ENCODE measurements at places on chromosomes 12 and 14.

DNA sequence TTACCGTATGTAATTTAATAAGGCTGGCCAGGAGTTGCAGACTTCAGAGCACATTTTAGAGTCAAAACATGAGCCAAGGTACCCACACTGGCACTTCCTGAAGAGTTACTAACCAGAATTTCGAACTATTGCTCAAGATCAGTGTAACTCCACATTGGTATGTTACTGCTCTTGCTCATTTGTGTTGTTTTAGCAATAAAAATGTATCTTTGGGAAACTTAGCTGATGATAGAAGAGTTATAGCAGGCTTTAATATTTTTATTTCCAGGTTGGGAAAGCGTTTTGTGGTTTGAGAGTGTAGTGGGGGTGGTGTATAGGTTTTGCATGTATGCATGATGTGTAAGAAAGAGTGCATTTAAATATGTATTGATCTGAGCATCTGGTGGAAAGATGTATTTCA is 96.6 kb downstream of the SCN8A start:
- DNase-seq = no peak

GRCh38 chr14:93892923-93893558 is 34.1 kb upstream of the FAM181A start:
- peak; percentile 58 for DNase-seq

- no peak for DNase-seq
Observed at GRCh38 chr14:24542346-24542936, 33.6 kb downstream of the CTSG start.

GRCh38 chr12:42094277-42094676 is 50.4 kb downstream of the GXYLT1 start:
- DNase-seq = no peak

DNA sequence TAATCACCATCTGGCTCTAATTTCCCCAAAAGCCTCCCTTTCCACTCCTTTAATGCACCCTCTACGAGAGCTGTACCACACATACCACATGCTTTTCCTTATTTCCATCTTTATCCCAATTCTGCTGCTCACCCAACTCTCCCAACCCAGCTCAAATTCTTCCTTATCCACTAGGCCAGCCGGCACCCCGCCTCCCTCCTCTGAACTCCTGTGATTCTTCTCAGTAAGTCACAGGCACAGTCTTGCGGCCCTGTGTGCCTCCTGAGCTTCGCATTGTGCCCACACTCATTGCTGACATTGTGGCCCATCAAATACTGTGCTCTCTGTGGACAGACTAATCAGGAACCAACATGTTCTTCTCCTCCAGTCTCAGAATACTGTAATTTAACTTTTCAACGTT is 45.4 kb downstream of the APPL2 start:
- DNase-seq = no peak

GRCh38 chr14:32623300-32624093 is 294.4 kb downstream of the AKAP6 start:
- DNase-seq = no peak

GRCh38 chr14:99317231-99318090 is 45.5 kb upstream of the BCL11B start:
- DNase-seq = no peak

DNA sequence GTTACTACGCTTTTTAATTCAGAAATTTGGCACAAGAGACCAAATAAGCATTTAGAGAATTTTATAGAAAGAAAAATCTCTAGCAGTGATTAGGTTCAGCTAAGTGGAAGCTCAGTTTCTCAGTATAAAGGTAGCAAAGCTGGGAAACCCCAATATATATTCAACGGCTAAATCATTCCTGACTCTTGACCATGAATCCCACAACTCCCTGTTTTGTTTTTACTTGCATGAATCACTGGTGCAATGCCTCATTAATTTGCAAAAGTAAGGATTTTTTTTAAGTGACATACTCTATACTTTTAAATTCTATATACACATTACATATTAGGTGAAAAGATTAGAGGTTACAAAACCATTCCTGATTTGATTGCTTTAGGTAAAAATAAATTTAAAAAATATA is 74.3 kb upstream of the PLEKHG7 start:
- no peak for DNase-seq

DNA sequence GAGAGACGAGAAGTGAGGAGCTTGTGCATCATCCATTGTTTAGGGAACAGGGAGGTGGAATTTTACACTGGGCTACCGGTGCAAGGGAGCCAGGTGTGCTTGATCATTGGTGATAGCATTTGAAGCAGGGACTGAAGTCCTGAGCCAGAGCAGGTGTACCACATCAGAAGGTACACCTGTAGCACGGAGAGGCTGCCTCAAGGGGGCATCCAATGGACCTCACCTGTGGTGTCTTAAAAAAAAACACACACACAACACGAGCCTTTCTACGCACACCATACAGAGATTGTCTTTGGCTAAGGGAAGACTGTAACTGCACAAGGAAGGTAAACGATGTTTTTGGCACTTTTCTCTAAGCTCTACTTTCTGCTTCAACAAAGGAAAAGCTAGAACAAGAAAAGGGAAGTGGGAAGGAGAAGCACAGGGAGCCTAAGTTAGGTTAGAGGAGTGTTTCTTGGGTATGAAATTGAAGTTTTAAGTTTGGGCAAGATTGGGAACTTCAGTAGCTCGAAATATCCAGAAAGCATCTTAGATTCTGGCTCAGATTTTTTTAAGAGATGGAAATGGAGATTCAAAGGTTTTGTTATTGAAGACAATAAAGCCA is 334.3 kb upstream of the FBXO33 start:
- DNase-seq = no peak

GRCh38 chr12:115240251-115240650 is 556.3 kb upstream of the TBX3 start:
- DNase-seq = no peak

DNA sequence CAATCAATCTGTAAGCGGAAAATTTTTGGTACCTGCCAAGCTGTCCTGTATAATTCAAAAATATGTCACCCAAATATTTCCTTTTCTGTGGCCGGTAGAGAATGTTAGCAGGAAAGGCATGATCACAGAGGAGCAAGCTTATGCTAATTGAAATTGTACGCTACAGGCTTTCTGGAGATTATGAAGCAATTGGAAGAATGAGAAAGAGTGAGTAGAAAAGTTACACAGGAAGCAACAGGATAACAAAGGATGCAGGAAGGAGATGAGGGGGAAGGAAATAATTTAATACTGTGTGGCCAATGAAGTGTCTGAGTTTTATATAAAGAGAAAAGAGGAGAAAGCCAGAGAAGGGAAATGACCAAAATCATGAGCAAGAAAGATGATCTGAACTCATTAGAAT is 627.2 kb upstream of the STXBP6 start:
- DNase-seq = no peak

GRCh38 chr12:28974166-28974565 is 174.9 kb upstream of the FAR2 start:
- no peak for DNase-seq

DNA sequence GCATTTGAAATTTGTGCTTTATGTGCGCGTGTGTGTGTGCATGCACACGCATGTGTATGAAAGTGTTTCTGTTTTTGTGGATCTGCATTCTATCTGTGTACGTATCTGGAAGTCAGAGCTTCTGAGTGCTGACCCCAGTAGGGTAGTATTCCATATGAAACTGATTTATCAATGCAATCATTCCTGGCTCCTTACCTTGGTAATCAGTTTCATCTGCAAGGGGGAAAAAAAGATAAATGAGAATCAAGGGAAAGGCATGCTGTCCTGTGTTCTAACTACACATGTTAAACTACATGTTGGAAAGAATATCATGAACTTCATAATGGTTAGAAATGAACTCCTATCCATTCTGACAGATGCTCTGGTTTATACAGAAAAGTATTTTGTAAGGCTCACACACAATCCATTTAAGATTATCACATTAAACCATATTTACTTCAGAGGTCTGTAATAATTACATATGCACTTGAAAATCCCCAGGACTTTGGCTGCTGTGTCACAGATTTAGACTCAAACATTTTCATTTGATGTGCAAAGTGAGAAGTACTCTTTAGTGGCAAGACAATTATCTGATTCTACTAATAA is 276.1 kb upstream of the LMO3 start:
- no peak for DNase-seq

DNA sequence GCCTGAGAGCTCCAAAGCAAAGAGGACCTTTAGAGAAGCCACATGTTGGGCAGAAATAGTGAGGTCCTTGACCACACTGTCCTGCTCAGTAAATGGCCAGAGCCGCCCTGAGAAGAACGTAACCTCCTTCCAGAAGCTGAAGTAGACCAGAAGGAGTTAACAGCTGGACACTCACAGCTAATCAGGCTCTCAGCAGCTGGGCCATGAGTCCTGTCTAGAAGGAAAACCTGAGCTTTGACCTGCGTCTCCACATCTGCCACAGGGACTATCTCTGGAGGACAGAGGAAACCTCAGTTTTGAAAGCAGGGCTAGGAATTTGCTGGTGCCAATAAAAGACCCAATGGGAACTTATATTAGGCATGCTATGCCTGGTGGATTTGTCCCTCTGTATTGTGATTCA is 12.3 kb upstream of the DHRS4 start:
- DNase-seq = no peak

DNA sequence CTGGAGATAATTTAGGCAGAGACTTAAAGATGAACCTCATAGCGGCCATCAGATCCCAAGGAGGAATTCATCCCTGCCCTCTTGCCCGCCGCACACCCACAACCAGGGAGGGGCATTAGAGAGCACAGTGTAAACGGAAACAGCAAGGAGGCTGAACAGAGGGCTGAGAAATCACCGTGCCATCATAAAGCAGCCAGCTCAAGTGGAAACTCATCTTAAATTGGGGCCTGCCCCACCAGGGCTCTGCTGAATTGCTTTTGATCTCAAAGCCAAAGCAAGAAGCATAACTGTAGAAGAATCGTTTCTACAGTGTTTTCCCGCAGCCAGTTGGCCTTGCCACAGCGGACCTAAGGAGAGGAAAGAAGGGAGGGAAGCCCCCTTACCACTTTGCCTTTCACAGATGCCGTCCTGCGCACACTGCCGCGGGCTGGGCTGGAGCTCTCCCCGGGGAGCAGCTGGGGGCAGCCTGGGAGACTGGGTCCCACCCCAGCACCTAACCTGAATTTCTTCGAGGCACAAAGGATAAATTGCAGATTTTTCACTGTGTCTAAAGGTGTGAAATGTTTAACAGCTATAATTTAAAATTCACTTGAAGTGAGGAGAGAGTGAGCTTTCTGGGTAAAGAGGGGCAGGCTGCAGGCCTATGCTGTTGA is 51.8 kb upstream of the MMP17 start:
- DNase-seq = no peak

DNA sequence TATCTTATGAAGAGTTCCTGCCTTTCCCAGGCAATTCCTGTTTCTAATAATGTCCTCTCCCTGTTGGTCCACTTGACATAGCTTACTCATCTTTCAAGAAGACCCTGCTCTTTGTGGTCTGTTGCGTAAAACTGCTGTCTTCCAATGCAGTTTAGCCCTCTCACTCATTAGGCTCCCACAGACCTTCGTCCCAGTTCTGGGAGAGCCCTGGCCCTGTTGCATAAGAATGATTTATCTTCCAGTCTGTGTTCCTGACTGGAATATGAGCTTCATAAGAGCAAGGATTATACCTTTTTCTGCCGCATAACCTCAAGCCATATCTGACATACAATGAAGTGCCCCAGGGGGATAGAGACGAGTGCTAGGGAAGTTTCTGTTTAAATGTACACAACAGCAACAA is 365.9 kb upstream of the NOVA1 start:
- DNase-seq = no peak

GRCh38 chr14:90487462-90487861 is 90.6 kb downstream of the CALM1 start:
- DNase-seq = no peak

DNA sequence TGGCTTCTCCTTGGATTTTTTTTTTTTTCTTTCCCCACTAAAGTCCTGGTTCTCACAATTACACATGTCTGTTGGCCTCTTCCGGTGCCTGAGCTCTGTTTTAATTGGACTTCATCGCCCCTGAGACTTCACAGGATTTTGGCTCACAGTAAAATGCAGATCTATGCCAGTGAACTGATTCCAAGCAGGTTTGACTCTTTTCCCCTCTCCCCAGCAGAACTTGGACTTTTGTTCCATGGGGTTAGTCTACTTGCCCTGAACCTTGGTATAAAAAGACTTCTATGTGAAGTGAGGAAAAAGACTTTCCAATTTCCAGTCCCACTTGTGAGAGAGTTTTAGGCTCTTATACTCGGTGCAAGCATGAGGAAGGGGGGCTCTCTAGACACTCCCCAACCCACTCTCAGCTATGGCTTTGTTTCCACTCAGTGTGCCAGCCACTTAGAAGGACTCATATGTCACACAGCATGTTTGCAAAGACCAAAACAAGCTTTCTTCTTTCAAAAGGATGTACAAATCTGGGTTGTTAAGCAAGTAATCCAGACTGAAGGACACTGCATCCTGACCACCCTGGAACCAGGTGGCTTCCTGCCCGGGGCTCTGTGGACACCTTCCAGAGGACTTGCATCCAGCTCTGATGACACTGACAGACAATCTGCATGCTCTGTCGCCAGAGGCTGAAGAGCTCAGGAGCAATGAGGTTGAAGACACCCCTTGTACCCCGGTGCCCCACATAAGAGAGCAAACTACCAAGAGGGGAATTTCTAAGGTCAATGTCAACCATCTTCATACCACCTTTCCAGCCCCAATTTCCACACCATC is 221.9 kb upstream of the EGLN3 start:
- DNase-seq = no peak

- no peak for DNase-seq
Observed at GRCh38 chr12:32110417-32110816, 3.8 kb downstream of the BICD1 start.

- no peak for DNase-seq
Observed at GRCh38 chr14:91580876-91581577, 70.9 kb upstream of the PPP4R3A start.

GRCh38 chr12:65748332-65748731 is 76.0 kb upstream of the HMGA2 start:
- DNase-seq = no peak

GRCh38 chr12:18629916-18630315 is 107.9 kb downstream of the PLCZ1 start:
- DNase-seq = no peak

- DNase-seq = no peak
Observed at GRCh38 chr12:4809013-4809448, 88.8 kb downstream of the GALNT8 start.

DNA sequence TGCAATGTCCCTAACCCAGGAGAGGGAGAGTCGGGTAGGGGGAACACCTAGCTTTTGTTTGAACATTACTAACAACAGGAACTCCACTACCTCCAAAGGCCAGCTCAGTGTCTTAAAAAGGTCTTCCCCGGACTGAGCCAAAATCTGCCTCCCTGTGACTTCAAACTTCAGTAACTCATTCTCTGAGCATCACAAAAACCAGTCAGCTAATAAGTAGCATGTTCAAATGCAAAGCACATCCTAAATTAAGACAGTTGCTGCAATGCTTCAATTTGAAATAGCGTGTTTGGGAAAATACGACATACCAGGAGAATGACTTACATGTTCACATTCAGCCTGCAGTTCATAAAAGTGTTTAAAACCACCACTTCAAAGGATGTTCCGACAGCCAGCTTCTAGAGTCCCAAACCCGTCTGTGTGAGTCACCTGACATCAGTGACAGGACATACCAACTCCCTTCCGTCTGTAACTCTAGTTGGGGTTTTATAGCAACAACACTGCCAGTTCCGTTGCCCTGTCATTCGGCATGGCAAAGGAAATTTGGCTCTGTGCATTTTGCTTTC is 13.0 kb downstream of the ZFP36L1 start:
- no peak for DNase-seq
